ENCODE measurements at places on chromosomes 7 and 10.

DNA sequence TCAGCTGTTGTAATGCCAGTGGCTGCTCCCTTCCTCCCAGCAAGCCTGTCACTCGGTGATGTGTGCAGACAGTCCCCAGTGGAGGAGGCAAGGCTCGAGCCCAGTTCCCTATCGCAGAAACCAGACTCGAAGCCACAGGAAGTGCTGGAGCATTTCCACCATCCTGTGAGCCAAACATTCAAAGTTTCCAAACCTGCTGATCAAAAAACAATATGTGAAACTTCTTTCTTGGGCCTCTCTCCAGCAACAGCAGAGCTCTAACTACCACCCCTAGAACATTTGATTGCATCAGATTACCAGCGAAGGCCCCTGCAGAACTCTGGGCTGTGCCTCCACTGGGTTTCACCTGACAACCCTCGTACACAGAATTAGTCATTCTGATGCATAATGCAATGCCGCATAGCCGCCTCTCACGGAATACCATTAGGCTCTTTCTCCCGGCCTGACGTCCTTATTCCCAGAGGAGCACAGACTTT lies 94.0 kb downstream of the ELMO1 start:
- no peak for DNase-seq

DNA sequence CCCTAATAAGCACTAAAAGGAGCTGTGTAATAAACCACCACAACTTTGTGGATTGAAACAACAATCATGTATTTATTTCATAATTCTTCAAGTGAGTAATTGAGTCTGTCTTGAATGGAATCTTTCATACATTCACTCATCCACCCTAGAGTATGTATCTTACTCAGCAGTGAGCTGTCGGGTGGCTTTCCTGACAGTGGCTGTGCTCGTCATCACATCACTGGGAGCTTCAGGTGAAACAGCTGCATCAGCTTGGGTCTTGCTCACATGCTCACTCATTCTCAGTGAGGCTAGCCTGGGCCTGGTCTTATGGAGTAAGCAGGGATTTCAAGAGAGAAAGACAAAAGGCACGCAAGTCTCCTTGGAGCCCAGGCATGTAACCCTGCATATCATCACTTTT lies 271.4 kb downstream of the POM121L12 start:
- no peak for DNase-seq

- no peak for DNase-seq
Measured at GRCh38 chr10:69960988-69961880, 91.4 kb upstream of the MACROH2A2 start.

DNA sequence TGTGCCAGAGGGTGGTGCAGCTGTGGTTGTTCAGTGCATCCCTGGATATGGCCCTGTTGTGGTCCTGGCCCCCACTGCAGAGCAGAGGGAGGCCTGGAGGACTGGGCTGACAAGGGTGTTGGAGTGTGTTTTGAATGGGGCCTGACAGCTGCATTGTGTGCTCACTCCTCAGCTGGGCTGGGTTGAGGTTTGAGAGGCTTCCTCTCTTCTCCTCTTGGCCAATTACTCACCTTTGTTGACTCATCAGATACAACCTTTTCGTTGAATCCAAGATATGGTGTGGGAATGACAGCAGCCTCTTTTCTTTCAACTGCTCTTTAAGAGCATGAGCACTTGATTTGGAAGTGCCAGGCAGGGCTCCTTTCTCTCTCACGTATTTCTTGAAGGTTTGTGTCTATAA lies 228.5 kb upstream of the COBL start:
- no peak for DNase-seq

DNA sequence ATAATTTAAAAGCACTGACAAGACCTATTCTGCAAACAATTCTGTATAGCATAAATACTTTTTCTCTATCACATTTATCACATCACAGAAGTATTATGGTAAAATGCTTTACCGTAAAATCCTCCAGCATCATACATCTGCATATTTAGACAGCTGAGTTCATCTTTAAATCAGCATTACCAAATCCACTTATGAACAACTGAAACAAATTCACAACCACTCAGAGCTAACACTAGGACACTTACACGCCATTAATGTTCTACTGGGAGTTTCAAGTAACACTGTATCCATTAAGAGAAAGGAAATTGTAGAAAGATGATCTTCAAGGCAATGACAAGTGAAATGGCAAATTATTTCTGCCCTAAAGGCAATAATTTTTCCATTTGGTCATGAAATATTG lies 105.7 kb upstream of the DKK1 start:
- no peak for DNase-seq

GRCh38 chr10:111360260-111360925 lies 283.6 kb downstream of the ADRA2A start:
- DNase-seq, result no peak

DNA sequence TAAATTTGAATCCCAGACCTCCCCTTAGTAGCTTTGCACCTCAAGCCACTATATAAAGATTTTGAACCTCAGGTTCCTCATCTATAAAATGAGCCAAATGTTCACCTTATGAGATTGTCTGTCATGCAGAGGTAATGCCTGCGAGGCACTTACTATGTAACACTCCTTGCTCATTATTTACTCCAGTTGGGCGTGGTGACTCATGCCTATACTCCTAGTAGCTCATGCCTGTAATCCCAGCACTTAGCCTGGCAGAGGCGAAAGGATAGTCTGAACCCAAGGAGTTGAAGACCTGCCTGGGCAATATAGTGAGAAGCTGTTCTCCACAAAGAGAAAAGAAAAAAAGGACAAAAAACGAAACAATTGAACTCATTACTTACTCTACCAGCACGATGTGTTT lies 82.2 kb downstream of the MDFIC start:
- DNase-seq, result no peak

GRCh38 chr7:157669768-157670351 lies 333.1 kb downstream of the DNAJB6 start:
- no peak for DNase-seq

DNA sequence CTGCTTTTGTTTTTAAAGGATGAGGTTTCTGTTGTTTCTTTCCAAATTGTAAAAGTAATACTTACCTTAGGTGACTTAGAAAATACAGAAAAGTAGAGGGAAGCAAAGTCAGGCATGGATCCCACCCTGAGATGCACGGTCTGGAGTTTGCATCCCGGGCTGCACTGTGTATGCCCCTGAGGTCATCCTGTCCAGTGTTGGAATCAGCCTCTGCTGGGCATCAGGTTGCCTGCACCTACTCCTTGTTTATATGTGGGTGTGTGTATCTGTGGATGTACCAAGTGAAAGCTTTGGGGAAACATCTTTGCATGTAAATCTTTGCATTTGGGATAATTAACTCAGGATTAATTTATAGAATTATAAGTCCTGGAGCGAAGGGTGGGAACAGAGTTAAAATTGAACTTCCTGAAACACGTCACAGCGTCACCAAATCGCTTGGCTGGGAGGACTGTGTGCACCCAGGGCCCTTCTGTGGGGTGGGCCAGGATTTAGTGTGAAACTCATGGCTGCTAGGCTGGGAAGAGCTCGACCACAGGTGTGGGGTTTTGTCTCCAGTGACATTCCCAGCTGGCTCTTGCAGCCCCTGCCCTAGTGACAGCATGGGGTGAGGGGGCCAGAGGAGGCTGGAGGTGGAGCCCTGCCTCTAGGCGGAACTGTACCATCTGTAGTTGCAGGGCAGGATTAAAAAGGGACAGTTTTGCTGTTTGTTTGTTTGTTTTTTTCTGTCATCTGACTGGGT lies 27.9 kb downstream of the GTF2IRD1 start:
- no peak for DNase-seq

DNA sequence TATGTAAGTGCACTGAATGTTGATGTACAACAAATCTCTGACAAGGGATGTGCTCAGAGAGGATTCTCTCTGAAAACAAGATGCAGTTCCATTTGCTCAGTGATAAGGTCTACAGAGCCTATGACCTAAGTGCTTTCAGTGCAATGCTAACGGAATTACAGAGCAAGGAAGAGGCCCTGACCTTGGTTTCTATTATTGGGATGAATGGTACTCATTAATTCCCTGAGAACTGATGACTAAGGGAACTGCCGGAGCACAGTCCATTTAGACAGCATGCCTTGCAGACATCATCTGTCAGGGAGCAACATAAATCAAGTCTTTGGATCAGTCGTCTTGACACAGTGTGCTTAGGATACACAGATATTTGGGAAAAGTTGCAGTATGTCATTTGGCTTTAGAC lies 340.8 kb downstream of the PHTF2 start:
- DNase-seq, result no peak

Data from T47D (cell line).